ENCODE measurements at places on chromosomes 11 and 22.

- DNase-seq: no peak
Measured at GRCh38 chr11:130827451-130828377, 88.6 kb downstream of the SNX19 start.

DNA sequence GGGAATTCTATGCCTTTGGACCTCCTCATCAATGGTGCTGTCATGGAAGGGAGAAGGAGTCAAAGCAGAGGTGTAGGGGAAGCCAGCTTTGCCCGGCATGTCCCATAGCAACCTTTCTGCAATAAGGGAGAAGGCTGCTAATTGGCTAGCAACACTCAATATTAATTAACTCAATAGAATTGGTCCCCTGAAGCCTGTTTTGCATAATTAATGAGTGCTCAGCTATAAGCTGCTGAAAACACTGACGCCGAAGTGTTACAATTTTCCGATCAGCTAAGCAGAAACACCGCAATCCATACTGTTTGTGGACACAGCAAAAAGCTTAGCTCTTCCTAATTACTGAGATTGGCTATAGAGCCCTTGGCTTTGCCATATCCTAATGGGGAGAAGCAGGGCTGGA is 245.0 kb downstream of the CSNK2A3 start:
- DNase-seq: no peak

DNA sequence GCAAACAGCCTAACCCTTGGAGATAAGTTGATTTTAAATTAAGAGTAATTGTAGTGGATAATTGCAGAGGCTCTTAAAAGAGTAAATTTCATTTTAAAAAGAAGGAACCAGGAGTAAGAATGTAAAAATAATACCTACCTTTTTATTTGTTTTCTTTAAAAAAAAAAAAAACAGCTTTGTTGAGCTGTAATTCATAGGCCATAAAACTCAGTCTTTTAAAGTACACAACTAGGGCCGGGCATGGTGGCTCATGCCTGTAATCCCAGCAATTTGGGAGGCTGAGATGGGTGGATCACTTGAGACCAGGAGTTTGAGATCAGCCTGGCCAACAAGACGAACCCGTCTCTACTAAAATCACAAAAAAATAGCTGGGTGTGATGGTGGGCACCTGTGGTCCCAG is 42.4 kb downstream of the MTMR3 start:
- DNase-seq: no peak

GRCh38 chr11:16812274-16812673 is 73.8 kb downstream of the C11orf58 start:
- no peak for DNase-seq

DNA sequence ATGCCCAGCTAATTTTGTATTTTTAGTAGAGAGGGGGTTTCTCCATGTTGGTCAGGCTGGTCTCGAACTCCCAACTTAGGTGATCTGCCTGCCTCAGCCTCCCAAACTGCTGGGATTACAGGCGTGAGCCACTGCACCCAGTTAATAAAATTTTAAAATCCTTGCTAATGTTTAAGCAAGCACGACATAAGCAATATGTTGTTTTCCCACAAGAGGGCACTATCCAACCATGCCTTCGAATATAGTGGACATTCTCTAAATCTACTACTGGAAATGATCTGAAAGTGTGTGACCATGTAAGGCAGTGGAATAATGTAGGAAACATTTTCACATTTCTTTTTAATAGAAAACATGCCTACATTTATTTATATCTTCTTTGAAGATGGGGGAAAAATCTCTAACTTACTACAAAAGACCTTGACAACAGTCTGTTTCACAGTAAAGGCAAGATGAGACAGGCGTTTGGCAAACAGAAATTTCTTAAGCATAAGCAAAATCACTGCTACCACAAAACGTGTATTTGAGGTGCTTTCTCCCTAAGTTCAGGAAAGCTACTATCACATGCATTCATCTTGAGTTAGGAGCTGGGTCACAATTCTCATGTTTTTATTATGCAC is 38.2 kb downstream of the PITPNB start:
- no peak for DNase-seq

- DNase-seq: no peak
Measured at GRCh38 chr11:86303257-86303656, 1.2 kb downstream of the HIKESHI start.

DNA sequence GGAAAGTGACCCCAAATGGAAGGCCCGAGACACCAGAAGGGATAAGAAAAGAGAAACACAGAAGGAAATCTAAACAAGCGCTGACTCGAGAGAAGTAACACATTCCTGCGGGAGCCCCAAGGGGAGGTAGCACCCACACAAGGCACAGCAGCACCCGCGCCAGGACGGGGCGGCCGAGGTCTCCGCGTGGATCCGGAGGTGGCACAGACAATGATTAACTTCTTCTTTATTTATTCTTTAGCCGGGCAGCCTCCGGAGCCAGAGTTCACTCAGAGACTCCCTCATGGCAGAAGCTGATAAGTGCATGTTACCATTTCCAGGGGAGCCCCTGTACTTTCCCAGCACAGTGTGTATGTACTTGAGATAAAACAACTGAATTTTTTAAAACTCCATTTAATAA is 5.1 kb downstream of the TOLLIP start:
- DNase-seq: no peak

DNA sequence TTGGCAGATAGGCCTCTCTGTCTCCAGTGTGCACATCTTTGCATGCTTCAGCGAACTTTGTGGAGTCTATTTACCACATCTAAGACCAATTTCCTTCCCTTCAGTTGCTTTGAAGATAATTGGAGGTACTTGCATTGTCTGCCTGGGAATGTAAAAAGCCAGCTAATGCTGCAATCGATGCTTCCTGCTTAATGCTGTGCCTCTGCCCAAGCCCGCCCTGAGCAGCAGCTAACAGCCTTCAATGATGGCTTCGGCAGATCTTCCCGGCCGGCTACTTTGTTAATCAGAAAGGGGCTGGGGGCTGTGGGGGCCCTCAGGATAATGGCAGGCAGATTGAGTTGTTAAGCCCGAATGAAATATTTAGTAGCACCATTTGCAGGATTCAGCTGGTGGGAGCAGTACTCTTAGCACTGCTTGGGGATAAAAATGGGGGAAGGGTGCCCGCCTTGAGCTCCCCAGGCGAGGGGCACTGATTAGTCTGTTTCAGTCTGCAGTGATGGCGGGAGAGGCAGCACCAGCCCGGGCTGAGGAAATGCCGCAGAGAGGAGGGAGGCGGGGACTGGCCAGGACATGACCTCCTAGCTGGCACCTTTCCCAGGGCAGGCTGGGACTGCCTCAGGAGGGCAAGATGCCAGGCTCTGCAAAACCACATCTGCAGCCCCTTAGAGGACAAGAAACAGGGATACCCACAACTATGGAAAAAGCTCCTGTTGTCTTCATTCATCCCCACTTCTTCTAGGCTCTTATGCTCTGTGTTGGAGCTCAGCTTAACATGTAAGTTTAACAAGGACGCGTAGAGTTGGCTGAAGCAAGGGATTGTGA is 460.0 kb downstream of the BUD13 start:
- DNase-seq: no peak

- DNase-seq: no peak
Measured at GRCh38 chr11:2266586-2267305, 3.6 kb downstream of the ASCL2 start.

DNA sequence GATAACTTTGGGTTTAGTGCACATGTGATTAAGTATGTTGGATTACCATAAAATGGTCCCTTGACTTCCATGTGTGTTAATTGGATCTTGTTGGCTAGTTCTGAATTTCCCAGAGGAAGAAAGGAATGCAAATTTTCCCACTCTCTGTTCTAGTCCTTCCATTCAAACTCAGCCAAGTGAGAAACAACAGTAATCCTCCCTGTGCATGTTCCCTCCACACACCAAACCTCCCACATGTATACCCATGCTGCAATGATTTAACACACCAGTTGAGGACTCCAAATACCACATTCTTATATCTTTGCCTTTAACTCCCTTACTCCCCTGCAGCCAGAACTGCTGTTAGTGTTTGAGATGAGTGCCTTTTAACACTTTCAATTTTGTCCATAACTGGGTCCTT is 1158.9 kb downstream of the DLG2 start:
- DNase-seq: no peak

DNA sequence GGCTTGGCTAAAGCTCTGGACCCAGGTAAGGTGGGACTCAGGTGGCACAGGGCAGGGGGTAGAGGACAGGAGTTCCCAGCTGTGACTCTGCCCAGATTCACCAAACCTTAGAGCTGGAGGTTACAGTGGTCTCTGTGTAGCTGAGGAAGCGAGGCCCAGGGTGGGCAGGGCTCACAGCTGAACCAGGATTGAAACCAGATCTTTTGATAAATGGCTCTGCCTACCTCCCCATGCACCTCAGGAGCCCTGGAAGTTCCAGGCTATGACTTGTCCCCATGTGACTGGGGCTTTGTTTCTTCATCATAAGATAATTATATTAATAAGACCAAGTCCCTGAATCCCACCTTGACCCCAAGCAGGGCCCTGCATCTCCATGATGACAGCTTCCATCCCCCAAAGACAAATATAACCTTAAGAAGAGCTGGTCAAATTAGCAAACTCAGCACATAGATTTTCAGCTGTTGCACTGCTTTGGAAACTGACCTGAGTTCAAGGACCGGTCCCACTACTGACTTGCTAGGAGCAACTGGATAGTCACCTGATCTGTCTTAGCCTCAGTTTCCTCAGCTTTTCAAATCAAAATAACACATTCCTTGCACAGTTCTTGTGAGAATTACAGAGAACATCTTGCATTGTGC is 21.3 kb upstream of the TSKU start:
- no peak for DNase-seq

- no peak for DNase-seq
Measured at GRCh38 chr22:44661070-44661469, 40.9 kb upstream of the PRR5 start.

GRCh38 chr11:35211952-35212351 is 73.0 kb downstream of the CD44 start:
- no peak for DNase-seq

- DNase-seq: no peak
Measured at GRCh38 chr11:76974179-76974891, 59.9 kb upstream of the B3GNT6 start.

DNA sequence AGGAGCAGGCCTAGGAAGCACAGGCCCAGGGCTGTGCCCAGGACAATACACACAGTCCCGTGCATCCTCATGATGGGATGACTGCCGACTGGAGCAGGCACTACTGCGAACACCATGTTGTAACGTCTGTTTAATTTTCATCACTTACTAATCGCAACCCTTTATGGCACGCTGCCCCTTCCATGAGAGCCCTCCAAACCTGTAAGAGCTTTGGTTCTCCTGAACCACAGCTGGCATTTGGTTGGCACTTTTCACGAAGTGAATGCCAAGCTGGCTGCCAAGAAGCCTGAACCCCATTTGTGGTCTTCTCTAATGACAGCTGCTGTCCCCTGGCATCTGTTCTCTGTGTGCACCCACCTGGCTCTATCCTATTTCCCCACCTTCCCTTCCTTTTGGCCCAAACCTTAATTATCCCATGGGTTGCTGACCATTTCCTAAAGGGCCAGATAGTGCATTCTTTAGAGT is 36.5 kb downstream of the APOL1 start:
- DNase-seq: no peak

DNA sequence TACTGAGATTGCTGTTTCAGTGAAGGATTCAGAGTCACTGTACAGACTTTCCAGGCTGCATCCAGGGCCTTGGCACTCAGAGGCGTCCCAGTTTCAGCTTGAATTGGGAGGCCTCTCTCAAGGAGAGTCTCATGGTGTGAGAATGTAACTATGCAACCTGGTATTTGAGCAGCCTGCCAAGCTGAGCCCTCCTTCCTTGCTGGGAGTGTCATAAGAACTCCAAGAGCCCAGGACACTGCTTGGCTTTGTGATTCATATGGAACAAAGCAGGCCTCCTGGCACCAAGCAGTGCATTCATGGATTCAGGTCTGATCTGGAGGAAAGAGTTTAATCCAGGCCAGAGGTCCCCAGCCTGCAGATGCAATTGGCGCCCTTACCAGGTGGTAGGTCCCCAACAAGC is 171.7 kb downstream of the DBX1 start:
- no peak for DNase-seq

- DNase-seq: no peak
Measured at GRCh38 chr11:67644042-67644441, 4.5 kb upstream of the TBX10 start.

- DNase-seq: no peak
Measured at GRCh38 chr22:49954354-49954753, 6.2 kb upstream of the PIM3 start.

DNA sequence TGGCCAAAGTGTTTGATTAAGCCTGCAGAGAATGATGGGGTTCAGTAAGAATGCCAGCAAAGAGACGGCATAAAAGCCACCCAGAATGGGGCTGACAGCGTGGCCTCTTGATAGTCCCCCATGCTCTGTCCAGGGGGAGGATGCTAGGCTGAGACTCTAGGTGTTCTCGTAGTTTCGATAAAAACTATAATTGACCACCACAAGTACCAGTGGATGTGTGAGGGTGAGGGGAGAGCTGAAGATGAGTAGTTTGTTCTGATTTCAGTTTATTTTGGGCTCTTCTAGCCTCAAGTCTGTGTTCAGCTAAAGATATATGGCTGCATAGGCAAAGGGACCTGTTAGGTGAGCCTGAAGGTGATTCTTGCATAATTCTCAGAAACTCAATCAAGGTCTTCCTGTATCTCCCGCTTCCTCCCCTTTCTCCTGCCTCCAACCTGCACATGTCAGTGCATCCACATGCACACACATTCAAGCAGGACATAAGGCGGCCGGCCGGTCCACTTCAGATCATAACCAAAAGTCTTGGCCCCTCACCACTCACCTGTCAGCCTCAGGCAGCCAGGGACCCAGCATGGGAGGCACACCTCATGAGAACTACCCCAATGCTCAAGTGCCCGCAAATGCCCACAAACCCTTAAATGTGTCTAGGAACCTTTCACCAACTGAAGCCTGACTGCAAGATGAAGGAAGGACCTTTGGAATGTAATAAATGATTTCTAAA is 31.2 kb downstream of the FLI1 start:
- no peak for DNase-seq

GRCh38 chr11:15541079-15541478 is 426.4 kb downstream of the INSC start:
- no peak for DNase-seq

DNA sequence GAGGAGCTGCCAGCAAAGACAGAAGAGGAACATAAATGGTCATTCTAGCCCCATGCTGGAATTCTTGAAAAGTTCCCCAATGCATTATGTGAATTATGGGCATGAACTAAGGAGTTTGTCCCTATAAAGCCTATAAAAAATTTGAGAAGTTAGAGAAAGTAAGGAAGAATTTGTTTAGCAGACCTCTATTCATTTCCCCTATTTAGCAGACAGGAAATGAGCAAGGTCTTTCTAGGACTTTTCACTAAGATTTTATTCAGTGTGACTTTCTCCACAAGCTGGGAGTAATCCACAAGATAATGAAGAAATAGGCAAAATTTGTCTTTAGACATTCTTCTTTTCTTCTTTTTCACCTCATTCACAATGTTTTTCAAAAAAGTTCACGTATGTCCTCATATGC is 20.0 kb downstream of the PRRG4 start:
- no peak for DNase-seq

DNA sequence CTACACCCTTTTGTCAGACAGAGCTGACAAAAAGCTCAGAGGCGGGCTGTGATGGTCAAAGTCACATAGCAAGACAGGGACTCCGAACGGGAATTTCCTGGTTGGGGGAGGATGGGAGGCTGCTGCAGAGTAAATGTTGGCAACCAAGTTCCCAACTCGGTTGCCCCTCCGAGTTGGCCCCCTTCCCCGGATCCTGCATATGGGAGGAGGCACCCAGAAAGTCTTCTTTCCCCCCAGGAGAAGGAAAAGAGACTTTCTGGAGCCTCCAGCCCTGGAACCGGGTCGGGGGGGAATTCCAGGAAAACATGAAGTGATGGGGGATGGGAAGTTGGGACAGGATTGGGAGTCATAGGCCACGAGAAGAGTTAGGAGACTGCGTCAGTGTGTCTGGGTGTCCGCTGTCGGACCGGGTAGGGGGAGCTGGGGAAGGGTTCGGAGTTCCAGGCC is 614 bp downstream of the SELENOM start:
- DNase-seq: no peak

Data from stimulated activated CD4-positive, alpha-beta T cell treated with anti-CD3 and anti-CD28 coated beads, TNF-alpha, amount 100 ng/mL, for 24 hours (primary cell).